ENCODE measurements at places on chromosomes 7 and 10. TPM values are rescaled to one million over a fixed set of nuclear protein-coding genes. Genes with fewer than 3 reads are reported as not detected.

GRCh38 chr7:47557694-47558670 lies 23.9 kb downstream of the TNS3 start:
- no peak overlapping the region for H3K27ac ChIP-seq
- peaks cover 13% of the 10 kb centered on the region for H3K4me1 ChIP-seq
- no peaks in the 10 kb centered on the region for H3K36me3 ChIP-seq

GRCh38 chr7:3922175-3922635 lies 621.2 kb downstream of the SDK1 start:
- no peak overlapping the region for H3K27ac ChIP-seq
- peaks cover 11% of the 10 kb centered on the region for H3K4me1 ChIP-seq
- DNase-seq: peak; percentile 20
- no peak overlapping the region for H3K4me3 ChIP-seq
- H3K27me3 ChIP-seq: no peaks in the 10 kb centered on the region

- H3K4me1 ChIP-seq: no peaks in the 10 kb centered on the region
- no peak overlapping the region for H3K27ac ChIP-seq
- no peak overlapping the region for H3K4me3 ChIP-seq
- DNase-seq: no peak
- no peaks in the 10 kb centered on the region for H3K36me3 ChIP-seq
Measured at GRCh38 chr7:65503434-65504152, 129.9 kb downstream of the ZNF92 start.

DNA sequence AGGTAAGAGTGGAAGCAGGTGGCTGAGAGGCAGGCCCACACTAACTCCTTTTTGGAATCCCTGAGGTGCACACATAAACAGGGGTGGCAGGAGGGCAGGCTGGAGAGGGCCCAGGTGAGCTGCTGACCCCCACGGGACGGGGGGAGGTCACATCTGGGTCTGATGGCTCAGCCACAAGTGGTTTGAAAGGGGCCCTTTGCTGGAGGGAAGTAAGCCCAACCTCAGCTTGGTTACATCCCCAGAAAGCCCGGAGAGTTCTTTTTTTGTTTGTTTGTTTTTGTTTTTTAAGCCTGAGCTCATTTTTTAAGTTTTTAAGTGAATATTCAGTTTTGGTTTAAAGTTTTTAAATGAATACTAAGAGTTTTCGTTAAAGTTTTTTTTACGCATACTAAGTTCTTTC lies 72.8 kb upstream of the CUX1 start:
- peaks cover 9% of the 10 kb centered on the region for H3K4me1 ChIP-seq
- no peak overlapping the region for H3K4me3 ChIP-seq

DNA sequence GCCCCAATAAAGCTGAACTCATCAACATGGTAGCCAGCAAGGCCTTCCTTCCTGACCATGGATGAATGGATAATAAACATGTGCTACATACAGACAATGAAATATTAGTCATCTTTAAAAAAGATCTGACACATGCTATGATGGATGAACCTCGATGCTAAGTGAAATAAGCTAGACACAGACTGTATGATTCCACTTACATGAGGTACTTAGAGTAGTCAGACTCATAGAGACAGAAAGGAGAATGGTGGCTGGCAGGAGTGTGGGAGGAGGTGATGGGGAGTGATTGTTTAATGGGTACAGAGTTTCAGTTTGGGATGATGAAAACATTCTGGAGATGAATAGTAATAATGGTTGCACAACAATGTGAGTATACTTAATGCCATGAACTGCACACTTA lies 114.1 kb upstream of the SORCS3 start:
- no peaks in the 10 kb centered on the region for H3K27me3 ChIP-seq
- H3K36me3 ChIP-seq: no peaks in the 10 kb centered on the region
- DNase-seq: no peak
- no peak overlapping the region for H3K27ac ChIP-seq
- peaks cover 10% of the 10 kb centered on the region for H3K4me1 ChIP-seq
- H3K4me3 ChIP-seq: no peak overlapping the region

DNA sequence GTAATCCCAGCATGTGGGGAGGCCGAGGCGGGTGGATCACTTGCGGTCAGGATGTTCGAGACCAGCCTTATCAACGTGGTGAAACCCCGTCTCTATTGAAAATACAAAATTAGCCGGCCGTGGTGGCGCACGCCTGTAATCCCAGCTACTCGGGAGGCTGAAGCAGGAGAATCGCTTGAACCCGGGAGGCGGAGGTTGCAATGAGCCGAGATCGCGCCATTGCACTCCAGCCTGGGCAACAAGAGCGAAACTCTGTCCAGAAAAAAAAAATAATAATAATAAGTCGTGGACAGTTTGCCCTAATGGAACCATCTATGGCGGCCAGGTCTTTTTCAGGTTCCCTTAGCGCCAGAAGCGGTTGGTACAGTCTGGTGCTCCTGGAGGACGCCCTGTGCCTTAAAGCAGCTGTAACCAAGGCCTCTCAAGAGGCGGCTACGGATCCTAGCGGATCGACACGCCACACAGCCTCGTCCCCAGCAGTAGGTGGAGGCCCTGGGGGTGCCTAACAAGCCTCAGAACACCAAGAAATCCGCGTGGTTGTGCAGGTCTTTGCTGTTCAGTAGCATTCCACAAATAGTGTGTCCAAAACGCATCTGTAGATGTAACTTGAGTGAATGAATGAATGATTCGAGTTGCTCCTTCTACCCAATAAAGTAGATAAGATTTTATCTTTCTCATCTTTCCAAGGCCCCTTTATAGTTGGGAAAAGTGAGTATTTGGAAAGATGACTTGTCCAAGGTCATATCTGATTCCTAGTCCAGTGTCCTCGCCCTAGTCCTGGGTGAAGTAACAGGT lies 982 bp downstream of the PGAM1 start:
- H3K27ac ChIP-seq: peak overlapping the region; percentile 68
- H3K27me3 ChIP-seq: no peaks in the 10 kb centered on the region
- peaks cover 14% of the 10 kb centered on the region for H3K36me3 ChIP-seq
- no peak for DNase-seq

DNA sequence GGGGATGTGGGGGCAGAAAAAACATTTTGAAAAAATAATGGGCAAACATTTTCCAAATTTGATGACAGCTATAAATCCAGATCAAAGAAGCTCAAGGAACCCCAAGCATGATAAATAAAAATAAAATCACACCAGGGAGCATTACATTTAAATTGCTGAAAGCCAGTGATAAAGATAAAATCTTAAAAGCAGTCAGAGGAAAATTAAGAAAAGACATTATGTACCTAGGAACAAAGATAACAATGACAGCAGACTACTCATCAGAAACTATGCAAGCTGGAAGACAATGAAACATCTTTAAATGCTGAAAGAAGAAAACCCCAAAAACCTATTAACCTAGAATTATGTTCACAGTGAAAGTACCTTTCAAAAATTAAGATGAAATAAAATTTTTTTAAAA lies 23.3 kb downstream of the NEUROG3 start:
- H3K4me3 ChIP-seq: no peak overlapping the region
- no peaks in the 10 kb centered on the region for H3K27me3 ChIP-seq
- no peaks in the 10 kb centered on the region for H3K36me3 ChIP-seq
- H3K4me1 ChIP-seq: no peaks in the 10 kb centered on the region

GRCh38 chr7:80859272-80859970 lies 59.4 kb downstream of the SEMA3C start:
- H3K4me3 ChIP-seq: no peak overlapping the region
- H3K27ac ChIP-seq: peak overlapping the region; percentile 71
- H3K36me3 ChIP-seq: no peaks in the 10 kb centered on the region
- H3K4me1 ChIP-seq: peaks cover 22% of the 10 kb centered on the region
- H3K27me3 ChIP-seq: no peaks in the 10 kb centered on the region

NOM1 gene
- total RNA-seq: 40.6 TPM

SEMA3E gene
- total RNA-seq: 3.4 TPM

All from thoracic aorta (tissue), 2 donors.